Stimulated activated CD8-positive, alpha-beta memory T cell treated with anti-CD3 and anti-CD28 coated beads, Interleukin-7, amount 100 ng/mL, for 4 hours (primary cell): ENCODE measurements at places on chromosomes 4 and X.

DNA sequence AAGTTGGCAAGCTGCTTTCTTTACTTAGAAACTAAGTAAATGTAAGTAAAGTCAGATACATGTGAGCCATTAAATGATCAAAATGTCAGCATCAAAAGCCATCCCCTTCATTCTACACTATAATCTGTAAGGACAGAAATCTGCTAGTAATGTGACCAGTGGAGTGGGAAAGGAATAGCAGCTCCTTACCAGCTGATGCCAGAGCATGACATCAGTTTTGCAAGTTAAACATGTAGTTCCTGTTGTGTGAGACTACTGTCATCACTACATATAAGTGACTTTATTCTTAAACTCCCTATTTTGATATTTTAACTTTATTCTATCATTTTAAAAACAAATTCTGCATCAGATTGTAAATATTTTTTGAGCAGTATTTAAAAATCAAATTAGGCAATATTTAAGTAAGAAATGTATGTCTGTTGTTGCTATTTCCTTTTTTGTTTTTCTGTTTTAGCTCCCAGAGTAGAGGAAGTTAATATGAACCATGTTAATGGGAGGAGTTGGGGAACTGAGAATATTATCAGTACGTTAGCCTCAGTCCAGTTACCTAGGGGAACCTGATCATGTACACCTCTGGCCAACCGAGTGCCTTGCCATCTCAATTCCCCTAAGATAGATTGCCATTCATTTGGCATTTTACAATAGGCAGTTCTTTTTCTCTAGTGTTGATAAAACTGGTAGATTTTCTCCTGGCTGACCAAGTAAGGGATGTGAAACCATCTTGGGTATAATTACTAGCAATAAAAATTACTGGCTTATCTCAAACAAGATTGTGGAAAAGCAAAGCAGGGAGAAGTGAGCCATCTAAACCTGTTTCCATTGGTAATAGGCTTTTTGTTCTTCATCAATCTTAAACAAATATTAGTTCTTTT lies 34.7 kb downstream of the CCNI start:
- DNase-seq: no peak

DNA sequence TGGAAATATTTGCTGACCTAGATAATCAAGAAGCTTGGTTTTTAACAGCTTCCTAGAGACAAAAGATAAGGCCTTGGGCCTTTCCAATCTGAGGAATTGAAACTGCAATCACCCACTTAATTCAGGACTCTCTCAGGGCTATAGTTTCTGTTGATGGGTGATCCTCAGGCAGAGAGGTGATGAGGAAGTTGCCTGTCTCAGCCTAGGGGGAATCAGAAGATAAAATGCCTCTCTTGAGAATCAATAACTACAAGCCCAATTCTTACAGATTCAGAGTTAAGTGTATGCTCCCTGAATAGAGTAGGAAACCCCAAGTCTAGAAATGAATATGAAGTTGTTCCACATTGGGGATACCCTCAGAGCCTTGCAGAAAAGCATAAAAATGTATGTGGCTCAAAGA lies 45.5 kb downstream of the NFKB1 start:
- DNase-seq: no peak

DNA sequence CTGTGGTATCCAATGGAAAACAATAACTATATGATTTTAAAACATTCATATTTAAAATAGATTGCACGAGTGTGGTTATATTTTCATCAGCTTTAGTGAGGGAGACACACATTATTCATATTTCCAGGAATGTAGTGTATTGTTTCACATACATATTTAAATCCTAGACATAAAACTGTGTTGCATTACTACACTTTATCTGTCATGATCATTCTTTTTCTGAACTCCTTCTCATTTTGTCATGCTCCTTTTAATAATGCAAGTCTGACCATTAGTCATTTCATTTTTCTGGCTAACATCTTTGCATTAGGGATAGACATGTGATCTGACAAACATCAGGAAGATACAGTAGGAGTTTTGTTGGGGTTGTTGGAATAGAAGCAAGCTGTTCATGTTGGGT lies 1382.7 kb downstream of the PCDH7 start:
- DNase-seq: no peak

DNA sequence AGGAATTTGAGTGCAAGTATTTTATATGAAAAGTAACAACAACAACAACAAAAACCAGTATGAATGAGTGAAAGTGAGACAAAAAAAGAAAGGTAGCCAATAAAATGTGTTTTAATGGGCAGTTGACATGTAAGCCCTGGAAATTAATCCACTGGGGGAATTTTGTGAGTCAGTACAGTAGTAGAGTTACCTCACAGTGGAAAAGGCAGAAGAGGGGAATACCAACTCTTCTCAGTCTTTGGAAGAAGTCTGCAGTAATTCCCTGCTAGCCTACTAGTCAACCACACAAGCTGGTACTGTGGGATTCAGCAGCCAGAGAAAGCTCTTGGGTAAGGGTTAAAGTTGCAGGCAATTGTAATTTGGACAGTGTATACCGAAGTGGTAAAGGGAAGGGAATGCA lies 76.3 kb upstream of the IL15 start:
- no peak for DNase-seq

DNA sequence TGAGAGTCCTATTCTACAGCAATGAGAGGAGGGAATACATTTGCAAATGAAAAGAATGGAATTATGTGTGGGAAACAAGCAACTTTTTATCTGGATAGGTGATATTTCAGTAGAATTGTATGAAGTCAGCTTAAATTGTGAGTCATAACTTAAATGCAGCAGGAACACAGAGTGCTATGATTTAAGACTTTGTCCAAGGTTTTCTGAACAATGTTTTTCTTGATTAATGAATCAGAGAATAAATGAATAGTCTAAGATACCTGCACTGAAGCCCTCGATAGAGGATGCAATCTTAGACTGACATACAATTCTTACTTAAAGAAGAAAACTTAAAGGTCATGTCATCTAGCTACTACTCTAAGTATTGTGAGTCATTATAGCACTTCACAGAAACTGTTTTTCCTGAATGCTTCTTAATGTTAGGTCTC lies 8.0 kb downstream of the ARHGEF38 start:
- no peak for DNase-seq

DNA sequence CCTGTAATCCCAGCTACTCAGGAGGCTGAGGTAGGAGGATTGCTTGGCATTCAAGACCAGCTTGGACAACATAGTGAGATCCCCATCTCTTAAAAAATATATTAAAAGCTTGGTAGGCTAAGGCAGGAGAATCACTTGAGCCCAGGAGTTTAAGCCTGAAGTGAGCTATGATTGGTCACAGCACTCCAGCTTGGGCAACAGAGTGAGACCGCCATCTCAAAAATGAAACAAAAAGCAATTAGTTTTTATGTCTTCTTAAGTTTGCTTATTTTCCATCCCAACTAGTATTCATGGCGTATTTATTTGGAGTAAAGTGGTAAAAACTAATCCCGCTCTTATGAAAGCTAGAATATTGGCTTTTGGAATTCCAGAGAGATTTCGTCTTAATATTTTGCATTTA lies 25.4 kb upstream of the PDE5A start:
- DNase-seq: no peak

DNA sequence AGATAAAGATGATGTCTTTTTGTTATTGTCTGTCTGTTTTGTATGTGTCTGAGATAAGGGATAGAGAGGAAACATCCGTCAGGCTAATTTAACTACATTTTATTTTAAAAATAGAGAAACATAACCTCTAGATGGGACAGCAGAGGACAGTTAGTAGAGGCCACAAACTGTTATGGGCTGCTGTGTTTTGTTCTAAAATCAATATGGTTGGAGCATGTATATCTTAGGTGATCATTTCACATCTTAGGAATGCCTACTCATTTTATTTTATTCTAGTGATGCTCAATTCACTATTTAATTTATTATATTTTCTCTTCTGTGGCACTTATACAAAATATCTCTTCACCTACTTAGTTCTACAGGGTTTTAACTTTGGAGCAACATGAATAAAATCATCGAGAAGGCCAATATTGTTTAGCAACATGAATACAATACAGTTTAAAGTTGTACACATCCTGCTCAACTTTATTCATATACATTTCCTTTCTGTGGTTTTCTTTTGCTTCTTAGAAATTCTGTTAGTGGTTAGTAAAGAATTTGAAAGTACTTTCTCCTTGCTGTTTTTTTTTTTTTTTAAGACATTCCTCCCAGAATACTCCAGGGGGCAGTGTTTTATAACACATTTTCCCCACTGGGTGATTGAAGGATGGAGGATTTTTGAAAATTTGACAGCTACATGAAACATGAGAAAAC lies 392.9 kb downstream of the UNC5C start:
- DNase-seq: no peak

- no peak for DNase-seq
Measured at GRCh38 chr4:182405087-182405486, 161.9 kb downstream of the TENM3 start.

DNA sequence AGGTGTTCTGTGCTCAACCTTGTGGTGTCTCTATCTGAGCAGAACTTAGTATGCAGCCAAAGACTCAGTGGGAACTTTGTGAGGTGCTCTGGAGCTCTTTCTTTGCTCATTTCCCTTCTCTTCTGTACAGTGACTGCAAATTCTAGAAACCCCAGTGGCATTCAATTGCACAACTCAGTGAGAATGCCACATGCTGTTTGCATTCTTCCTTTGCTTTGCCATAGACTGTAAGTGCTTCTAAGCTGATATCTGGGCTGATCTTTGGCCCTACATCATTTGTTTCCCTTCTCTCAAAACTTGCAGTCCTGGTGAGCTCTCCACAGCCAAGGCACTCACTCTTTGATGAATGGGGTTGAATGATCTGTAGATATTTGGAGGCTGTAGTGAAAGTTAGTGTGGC lies 7.0 kb downstream of the PNMA3 start:
- DNase-seq: no peak

DNA sequence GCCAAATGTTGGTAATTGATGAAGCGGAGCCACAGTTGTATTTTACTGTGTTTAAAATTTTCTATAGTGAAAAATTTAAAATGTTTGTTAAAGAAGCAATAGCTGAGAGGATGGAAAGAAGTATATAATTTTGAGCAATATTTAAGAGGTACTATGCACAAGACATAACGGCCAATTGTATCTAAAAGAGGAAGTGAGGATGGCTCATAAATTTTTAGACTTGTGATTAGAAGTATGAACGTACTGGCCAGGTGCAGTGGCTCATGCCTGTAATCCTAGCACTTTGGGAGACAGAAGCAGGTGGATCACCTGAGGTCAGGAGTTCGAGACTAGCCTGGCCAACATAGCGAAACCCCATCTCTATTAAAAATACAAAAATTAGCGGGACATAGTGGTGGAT lies 12.7 kb upstream of the HHIP start:
- DNase-seq: no peak

GRCh38 chr4:169342906-169343564 lies 72.3 kb upstream of the SH3RF1 start:
- no peak for DNase-seq

DNA sequence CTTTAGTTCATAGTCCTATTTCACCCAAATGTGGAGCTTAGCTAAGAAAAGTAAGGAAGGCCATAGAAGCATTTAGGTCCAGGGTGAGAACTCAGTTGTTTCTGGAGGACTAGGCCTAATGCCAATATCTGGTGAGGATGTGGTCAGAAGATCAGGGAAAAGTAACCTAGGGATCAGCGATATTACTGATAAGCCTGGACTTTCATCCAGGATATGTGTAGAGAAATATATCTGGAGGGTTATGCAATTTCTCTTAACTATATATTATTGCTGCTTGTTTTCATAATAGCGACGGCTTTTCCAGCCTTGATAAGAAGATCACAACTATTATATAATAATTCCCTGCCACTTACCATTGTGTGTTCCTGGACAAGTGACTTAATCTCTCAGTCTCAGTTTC lies 81.1 kb downstream of the FRAS1 start:
- DNase-seq: no peak

DNA sequence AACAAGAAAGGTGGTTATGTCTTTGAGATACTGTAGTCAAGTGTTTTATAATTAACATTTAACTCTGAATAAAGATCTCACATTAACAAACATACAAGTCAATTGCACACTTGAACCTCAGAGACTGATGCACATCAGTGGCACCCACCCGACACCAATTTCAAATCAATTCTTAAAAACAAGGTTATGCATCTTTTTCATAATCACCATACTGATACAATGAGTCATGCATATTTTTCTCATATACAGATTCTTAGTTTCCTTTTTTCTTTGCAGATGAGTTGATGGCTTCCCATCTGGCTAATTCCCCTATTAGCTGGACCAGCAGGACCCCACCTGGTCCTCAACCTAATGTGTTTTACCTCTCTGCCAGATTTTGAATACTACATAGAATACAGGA lies 136.2 kb upstream of the RPL34 start:
- DNase-seq: no peak

- DNase-seq: no peak
Measured at GRCh38 chr4:151992332-151993154, 231.7 kb upstream of the GATB start.

- no peak for DNase-seq
Measured at GRCh38 chrX:153057281-153057680, 1.0 kb downstream of the PNMA3 start.

DNA sequence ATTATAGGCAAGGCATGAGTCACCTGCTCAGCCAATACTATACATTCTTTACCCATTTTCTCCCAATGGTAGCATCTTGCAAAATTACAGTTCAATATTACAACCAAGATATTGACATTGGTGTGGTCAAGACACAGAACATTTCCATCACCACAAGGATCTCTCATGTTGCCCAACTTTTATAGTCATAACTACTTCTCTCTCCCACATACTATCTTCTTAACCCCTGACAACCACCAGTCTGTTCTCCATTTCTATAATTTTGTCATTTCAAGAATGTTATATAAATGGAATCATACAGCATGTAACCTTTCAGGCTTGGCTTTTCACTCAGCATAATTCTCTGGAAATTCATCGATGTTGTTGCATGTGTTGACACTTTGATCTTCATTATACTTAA lies 144.9 kb downstream of the ENOX2 start:
- no peak for DNase-seq

DNA sequence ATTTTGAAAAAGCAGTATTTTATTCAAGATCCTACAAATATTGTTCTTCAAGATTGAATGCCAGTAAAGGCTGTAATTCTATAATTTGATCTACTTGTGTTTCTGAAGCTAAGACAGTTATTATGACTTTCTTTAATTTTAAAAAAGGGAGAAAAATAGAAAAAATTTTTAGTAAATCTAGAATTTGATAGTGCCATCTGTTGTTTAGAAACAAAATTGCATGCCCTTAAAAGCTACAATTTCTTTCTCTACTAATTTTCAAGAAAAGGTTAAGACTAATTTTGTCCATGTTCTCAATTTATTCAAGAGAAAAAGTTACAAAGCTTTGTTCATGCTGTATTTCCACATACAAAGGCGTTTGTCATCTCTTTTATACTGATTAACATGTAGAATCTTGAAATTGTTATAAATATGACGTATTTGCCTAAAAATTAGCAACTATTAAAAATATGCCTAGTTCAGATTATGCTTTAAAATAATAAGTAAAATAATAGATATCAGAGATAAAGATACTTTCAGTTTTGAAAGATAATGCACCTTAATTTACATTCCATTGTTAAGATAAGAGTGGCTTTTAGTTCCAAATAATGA lies 25.6 kb upstream of the MMRN1 start:
- DNase-seq: no peak

DNA sequence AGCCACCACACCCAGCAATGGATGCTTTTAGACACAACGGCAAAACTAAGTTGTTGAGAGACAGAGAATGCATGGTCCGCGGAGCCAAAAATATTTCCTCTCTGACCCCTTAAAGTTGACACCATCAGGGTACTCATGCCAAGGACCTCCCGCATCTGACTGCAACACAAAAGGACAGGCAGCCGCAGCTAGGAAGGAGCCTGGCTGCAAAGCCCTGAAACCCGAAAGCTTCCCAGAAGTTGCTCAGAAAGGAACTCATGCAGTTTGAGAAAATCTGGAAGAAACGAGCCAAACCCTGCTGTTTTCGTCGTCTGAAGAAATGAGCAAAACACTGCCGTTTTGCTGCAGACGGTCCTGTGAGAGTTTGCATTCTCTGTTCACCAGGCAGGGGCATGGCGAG lies 16.5 kb downstream of the DHRSX start:
- DNase-seq: no peak
